ENCODE measurements at places on chromosomes 6 and 20.

- DNase-seq, result peak; percentile 94
Observed at GRCh38 chr20:62623488-62624324, 18.6 kb upstream of the SLCO4A1 start.

GRCh38 chr20:12594410-12595088, 414.2 kb upstream of the SPTLC3 start:
- no peak for DNase-seq

DNA sequence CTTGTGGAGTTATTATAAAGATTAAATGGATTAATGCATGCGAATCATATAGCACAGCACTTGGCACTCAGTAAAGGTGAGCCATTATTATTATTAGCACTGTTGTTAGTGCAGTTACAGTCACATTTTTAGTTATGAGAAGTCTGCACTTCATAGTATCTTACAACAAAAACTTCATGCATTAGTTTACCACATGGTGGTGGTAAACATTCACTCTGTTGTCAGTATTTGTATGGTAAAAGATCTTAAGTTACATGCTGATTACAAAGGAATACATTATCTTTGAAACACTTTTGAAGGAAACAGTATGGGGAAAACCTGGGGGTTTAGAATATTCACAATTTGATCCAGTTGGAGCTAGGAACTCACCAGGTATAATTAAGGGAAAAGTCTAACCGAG, 20.8 kb downstream of the TMEM14A start:
- no peak for DNase-seq

DNA sequence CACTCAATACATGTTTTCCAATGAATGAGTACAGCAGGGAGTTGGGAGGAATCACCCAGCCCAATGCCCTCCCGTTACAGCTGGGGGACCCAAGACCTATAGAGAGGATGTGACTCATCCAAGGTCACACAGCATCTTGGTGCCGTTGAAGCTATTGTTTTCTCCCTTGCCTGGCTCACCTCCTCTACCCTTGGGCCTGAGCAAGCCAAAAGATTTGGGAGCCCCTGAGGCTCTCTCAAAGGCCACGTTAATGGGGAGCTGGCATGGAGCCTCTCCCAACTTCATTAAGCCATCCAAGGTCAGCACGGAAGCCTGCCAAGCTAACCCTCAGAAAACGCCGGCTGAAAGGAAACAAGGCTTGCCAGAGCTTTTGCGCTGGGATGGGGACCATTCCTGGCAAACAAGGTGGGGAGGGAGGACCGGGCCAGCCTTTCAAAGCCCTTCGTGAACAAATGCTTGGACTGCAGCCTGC, 30.4 kb downstream of the KCNB1 start:
- DNase-seq, result no peak
